ENCODE measurements at places on chromosomes 1 and 21.

DNA sequence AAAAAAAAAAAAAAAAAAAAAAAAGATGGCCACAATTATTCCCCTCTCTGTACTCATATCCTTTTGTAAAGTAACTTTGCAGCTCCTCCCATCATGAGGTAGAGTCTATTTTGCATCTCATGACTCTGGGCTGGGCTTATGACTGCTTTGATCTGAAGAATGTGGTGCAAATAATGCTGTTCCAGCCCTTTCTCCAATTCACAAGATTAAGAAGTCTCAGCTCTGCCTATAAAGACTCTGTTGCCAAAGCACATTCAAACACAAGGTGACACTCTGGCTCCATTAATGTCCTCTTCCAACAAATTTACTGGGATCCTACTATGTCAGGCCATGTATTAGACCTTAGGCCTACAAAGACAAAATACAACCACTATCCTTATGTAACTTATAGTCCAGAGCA lies 64.8 kb upstream of the PTCH2 start:
- DNase-seq: no peak

DNA sequence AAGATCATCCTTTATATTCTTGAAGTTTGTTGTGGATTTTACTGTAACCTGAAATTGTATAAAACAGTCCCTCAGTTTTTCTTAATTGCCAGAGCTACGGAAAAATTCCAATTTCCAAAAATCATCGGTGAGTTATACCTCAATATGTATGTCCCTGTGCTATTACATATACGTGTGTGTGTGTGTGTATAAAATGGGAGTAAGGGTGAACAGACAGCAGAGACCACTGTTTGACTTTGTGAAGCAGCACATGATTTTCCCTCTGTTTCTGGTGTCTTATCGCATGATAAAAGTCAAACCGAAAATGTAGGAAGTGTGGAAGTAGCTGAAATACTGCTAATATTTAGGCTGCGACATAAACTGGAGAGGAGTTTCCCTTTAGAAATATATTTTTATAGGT lies 1.2 kb downstream of the OR2T1 start:
- DNase-seq: peak; percentile 46

- peak; percentile 70 for DNase-seq
These were observed 229.2 kb upstream of the CAMK1G start for GRCh38 chr1:209354111-209354839.

GRCh38 chr1:100565533-100565932 lies 27.6 kb downstream of the GPR88 start:
- DNase-seq: no peak

GRCh38 chr1:179080866-179081686 lies 794 bp upstream of the TOR3A start:
- no peak for DNase-seq

GRCh38 chr1:193417945-193418744 lies 231.7 kb upstream of the B3GALT2 start:
- no peak for DNase-seq

GRCh38 chr1:62912028-62912638 lies 128.2 kb downstream of the ATG4C start:
- no peak for DNase-seq

GRCh38 chr1:86860424-86860823 lies 53.5 kb downstream of the SELENOF start:
- no peak for DNase-seq

DNA sequence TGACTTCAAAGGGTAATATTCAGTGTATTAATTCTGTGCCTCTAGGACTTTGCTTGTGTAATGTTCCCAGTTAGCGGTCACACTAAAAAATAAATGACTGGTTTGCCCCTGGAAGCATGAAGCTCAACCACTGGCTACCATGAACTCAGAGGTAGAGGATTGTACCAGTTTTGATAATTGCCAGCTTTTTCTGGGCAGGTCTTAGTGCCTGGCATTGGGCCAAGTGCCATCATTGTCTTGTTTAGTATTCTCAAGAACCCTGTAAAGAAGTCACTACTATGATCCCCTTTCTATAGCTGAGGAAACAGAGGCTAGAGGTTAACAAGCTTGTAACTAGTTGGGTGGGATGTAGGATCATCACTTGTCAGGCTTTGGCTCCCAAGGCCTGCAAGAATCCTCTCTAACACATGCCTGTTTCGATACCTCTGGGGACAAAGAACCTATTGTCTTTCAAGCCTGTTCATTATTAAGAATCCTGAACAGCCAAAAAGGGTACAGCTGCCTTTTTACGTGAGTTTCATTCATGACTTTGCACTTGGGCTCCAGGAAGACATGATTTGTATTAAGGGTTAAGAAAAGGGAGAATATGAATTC lies 121.9 kb upstream of the JUN start:
- no peak for DNase-seq

DNA sequence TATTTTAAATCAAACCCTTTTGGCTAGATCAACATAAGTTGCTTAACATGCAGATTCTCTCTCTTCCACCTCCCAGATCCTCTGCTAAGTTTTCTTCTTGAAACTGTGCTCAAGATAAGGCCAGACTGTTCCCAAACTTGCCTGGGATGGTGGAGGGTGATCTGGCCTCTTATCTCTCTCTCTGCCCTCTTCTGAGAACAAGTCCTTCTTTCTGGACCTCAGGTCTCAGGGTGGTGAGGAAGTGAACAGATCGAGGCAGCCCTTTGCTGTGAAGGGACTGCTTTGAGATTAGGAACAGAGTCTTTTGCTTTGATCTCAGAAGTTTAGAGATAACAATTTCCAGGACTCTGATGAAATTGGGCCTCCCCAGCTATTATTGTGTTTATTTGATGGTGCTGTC lies 70.7 kb downstream of the HUNK start:
- DNase-seq: no peak

- DNase-seq: no peak
These were observed 5.1 kb downstream of the LMO4 start for GRCh38 chr1:87333692-87334347.

DNA sequence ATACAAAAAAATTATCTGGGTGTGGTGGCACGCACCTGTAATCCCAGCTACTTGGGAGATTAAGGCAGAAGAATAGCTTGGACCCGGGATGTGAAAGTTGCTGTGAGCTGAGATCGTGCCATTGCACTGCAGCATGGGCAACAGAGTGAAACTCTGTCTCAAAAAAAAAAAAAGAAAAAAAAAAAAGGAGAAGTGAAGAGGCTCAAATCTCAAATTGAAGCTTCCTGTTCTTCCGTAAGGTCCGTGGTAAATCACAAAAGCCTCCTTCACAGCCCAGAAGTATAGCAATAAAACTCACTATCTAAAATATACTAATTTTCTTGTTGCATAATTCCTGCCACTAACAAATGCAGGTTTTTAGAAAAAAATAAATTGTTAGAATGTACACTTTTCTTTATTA lies 498.2 kb upstream of the BRINP3 start:
- no peak for DNase-seq

DNA sequence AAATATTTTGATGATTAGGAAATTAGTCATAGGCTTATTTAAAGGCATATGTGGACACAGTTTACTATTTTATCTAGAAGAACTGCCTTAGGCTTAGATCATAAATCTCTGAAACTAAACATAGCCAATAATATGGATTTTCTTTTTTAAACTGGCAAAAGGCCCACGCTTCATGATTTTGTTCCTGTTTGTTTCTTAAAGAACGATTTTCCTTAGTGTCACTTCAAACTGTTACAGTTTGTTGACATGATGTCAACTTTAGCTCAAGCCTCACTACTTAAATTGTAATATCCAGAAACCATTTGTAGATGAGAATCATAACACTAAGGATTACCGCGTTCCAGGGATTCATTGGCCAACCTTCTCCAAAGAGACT lies 322.6 kb downstream of the HHIPL2 start:
- no peak for DNase-seq

- DNase-seq: peak; percentile 22
These were observed at the start of gene SMPDL3B for GRCh38 chr1:27934818-27935549. TSS of gene SMPDL3B (plus strand) at chr1:27935000. CDS start at chr1:27935184, 184 bp downstream.

- no peak for DNase-seq
These were observed at the start of gene S100A10 for GRCh38 chr1:151993734-151994496. TSS of gene S100A10 (minus strand) at chr1:151993859. CDS start at chr1:151986230, 7,629 bp downstream.

- DNase-seq: no peak
These were observed 47.8 kb upstream of the RNF11 start for GRCh38 chr1:51188230-51188629.

GRCh38 chr21:21241391-21241790 lies 243.2 kb downstream of the NCAM2 start:
- DNase-seq: no peak

- no peak for DNase-seq
These were observed 22.2 kb upstream of the SMG7 start for GRCh38 chr1:183450093-183450492.

GRCh38 chr21:16159213-16159970 lies 429.6 kb downstream of the USP25 start:
- no peak for DNase-seq

GRCh38 chr1:8496473-8496872 lies 178.6 kb downstream of the SLC45A1 start:
- DNase-seq: no peak

DNA sequence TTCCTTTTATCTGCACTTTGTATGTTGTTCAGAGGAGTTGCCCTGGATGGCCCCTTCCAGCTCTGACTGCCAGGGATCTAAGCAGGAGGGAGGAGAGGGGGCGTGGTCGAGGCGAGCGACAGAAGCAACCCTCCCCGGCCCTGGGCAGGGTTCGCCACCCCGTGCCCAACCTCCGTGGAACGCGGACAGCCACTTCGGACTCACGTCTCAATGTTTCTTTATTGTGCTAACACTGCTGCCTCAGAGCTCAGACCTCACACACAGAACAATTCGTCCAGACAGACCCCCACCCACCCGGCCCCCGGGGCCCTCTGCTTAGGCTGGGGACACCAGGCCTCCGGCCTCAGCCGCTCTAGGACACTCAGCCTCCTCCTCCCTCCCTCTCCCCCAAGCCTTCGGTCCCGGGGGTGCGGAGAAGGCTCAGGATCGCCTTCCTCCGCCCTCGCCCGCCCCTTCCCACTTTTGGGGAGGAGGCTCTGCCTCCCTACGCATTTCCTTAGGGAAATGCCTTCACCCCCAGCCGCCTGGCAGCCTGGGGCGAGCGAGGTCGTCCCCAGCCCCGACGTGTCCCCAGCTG lies 8.3 kb downstream of the VSIG8 start:
- peak; percentile 59 for DNase-seq

DNA sequence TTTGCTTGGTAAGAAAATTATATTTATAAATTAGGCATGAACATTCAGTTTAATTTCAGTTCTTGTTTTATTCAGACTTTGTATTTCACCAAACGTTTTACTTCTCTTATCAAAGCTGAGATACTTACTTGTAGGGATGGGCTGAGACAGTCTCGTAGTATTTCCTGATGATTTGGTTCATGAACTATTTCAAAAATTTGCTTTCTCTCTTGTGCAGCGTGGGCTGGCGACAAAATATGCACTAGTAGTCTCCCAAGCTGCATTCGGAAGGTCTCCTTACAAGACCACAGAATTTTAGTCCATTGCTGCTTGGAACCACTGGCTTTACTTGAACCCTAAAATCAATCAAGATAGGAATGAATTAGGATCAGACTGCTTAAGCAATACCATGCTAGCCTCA lies 91.7 kb upstream of the GNG4 start:
- DNase-seq: no peak

DNA sequence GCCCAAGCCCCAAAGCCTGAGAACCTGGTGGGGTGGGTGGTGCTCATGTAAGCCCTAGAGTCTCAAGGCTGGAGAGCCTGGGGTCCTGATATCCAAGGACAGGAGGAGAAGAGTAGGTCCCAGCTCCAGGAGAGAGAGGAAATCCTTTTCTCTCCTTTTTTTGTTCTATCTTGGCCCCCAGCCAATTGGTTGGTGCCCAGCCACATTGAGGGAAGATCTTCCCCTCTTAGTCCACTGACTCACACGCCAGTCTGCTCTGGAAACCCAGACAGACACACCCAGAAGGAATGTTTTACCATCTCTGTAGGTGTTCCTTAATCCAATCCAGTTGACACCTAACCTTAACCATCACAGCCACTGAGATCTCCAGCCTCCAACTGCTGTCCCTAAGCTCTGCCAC lies 16.2 kb upstream of the LIN9 start:
- no peak for DNase-seq

GRCh38 chr1:67869233-67869632 lies 36.0 kb upstream of the GNG12 start:
- no peak for DNase-seq

- DNase-seq: no peak
These were observed 63.2 kb downstream of the SYDE2 start for GRCh38 chr1:85137660-85138059.

DNA sequence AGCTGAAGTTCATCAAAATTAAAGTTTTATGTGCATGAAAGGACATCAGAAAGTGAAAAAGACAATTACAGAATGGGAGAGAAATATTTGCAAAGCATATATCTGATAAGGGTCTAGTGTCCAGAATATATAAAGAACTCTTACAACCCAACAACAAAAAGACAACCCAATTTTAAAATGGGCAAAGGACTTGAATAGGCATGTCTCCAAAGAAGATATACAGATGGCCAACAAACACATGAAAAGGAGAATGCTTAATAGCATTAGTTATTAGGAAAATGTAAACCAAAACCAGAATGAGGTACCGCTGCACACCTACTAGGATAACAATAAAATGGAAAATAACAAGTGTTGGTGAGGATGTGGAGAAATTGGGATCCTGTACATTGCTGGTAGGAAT lies 1.7 kb upstream of the PSEN2 start:
- DNase-seq: no peak

- no peak for DNase-seq
These were observed 5.0 kb upstream of the RWDD3 start for GRCh38 chr1:95229037-95229436.

- no peak for DNase-seq
These were observed 108.4 kb downstream of the HHAT start for GRCh38 chr1:210437111-210437510.

GRCh38 chr1:174258148-174258550 lies 98.8 kb downstream of the RABGAP1L start:
- DNase-seq: peak; percentile 7

- DNase-seq: no peak
These were observed 32.0 kb downstream of the CD34 start for GRCh38 chr1:207878939-207879338.

Data from anterior cingulate cortex (tissue), 58 donors.